Stimulated activated CD4-positive, alpha-beta T cell treated with anti-CD3 and anti-CD28 coated beads, TNF-alpha, amount 100 ng/mL, for 4 hours (primary cell): ENCODE measurements at places on chromosomes 5 and 9.

DNA sequence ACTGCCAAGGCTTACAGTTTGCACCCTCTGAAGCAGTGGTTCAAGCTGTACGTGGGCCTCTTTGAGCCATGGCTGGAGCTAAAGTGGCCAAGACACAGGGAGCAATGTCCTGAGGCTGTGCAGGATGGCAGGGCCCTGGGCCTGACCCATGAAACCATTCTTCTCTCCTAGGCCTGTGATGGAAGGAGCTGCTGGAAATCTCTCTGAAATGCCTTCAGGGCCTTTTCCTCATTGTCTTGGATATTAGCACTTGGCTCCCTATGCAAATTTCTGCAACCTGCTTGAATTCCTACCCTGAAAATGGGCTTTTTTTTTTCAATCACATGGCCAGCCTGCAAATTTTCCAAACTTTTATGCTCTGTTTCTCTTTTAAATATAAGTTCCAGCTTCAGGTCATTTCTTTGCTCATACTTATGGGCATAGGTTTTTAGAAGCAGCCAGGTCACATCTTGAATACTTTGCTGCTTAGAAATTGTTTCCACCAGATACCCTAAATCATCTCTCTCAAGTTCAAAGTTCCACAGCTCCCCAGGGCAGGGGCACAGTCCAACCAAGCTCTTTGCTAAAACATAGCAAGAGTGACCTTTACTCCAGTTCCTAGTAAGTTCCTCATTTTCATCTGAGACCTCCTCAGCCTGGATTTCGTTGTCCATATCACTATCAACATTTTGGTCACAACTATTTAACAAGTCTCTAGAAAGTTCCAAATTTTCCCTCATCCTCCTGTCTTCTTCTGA lies 138.3 kb downstream of the OSTF1 start:
- no peak for DNase-seq

GRCh38 chr5:72412283-72413055 lies 92.3 kb downstream of the PTCD2 start:
- no peak for DNase-seq

DNA sequence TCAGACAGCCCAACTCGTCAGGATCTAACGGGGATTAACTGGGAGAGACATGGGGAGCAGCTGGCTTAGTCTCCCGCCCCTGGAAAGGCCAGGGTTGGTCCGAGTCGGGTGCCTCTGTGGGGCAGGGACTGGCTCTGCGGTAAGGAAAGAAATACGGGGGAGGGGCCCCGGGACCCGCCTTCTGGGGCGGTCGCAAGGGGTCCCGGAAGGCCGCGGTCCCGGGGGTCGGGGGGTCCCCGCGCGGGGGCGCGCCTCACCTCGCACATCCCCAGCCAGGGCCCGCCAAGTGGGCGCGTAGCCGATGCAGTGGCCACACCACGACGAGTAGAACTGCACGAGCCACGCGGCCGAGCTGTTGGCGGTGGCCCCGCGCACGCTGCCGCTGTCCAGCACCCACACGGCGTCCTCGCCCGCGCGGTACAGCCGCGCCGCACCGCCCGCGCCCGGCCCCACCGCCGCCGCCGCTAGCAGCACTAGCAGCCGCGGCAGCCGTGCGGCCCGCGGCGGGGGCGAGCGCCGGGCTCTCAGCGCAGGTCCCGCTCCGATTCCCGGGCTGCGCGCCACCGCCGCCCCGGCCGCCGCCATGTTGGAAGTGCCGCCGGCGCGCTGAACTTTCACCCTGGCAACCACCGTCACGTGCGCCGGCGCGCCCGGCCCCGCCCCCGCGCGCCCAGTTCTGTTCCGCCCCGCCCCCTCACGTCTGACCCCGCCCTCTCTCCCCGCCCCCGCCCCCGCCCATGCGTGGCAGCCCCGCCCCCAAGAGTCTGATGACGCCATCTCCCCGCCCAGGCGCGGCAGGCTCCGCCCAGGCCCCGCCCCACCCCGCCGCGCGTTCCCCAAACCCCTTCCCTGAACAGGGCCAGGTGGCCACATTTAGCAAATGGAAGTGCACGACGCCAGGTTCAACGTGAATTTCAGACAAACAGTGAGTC lies at the start of gene QSOX2:
Gene QSOX2, minus strand, starts transcription at position 594 of the 932 bp plus-strand sequence. Its CDS starts 9 bp downstream, at position 585.
- peak; percentile 77 for DNase-seq

GRCh38 chr5:156435101-156435500 lies 108.1 kb downstream of the SGCD start:
- DNase-seq = no peak

GRCh38 chr5:41683181-41683580 lies 172.8 kb upstream of the PLCXD3 start:
- no peak for DNase-seq
